ENCODE measurements at places on chromosomes 1 and 21. TPM values are rescaled to one million over a fixed set of nuclear protein-coding genes. Genes with fewer than 3 reads are reported as not detected.
A peak's percentile ranks its signal among the peaks of the same experiment; 100 is the strongest.

DNA sequence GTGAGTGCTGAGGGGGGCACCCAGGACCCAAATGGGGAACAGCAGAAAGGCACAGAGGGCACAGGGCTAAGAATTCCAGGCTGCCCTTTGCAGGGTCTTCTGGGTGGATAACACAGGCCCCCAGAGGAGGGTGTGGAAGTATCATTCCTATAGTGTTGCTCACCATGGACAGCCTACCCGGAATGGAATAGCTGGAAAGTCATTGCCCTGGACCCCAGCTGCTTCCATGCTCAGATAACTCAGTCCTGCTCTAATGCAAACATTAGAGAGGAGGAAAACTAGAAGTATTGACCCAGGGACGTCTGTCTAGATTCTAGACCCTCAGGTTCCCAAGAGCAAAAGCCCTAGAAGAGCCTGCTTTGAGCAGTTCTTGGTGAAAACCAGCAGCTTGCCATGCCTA lies 24.7 kb downstream of the SLC6A17 start:
- H3K4me1 ChIP-seq, result no peaks in the 10 kb centered on the region
- H3K36me3 ChIP-seq, result no peaks in the 10 kb centered on the region
- DNase-seq, result no peak

DNA sequence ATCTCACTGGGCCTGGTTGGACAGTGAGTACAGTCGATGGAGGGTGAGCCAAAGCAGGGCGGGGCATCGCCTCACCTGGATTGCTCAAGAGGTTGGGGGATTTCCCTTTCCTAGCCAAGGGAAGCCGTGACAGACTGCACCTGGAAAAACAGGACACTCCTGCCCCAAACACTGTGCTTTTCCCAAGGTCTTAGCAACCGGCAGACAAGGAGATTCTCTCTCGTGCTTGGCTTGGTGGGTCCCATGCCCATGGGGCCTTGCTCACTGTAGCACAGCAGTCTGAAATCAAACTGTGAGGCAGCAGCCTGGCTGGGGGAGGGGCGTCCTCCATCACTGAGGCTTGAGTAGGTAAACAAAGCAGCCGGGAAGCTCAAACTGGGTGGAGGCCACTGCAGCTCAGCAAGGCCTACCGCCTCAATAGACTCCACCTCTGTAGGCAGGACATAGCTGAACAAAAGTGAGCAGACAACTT lies 11.3 kb downstream of the C1orf105 start:
- peak overlapping the region; percentile 20 for H3K4me3 ChIP-seq
- no peaks in the 10 kb centered on the region for H3K27me3 ChIP-seq
- H3K4me1 ChIP-seq, result peaks cover 16% of the 10 kb centered on the region
- DNase-seq, result peak; percentile 71

Gene AMY2B
- 0.95 TPM for total RNA-seq

DNA sequence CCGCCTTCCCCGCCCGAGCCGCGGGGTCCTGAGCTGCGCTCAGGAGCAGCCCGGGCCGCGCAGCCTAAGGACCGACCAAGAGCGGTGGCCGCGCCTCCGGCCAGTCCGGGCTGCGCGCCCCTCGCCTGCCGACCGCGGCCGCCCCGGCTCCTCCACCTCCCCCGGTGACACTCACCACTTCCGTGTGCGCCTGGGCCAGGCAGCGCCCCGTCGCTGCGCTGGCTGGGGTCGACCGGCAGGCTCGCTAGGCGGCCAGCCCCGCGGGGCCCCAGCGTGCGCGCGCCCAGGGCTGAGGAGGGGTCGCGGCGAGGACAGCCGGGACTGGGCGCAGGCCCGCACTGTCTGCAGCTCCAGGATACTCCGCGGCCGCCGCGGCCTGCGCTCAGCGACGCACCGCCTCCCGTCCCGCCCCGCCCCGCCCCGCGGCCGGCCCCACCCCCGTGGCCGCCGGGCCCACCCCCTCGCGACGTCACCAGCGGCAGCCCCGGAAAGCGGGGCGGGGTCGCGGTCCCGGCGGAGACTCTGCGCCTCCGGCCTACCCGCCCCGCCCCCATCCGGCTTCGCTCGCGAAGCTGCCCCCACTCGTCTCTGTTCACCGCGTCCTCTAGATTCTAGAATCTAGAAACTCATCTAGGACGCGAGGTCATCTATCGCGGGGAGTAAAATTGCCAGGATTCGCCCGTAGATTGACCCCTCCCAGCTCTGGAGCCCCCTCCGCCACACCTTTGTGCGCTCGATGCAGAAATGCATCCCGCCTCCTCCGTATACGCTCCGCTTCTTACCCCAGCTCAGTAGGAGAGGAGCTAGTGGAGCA lies at the start of gene JAK1:
Gene JAK1 (minus strand): TSS at position 392 of the 814 bp plus-strand sequence. CDS start 80,285 bp downstream, outside the sequence.
- H3K27ac ChIP-seq, result peak within 1 kb of the TSS; percentile 73
- H3K4me3 ChIP-seq, result peak within 1 kb of the TSS; percentile 100
- peaks cover 19% of the 10 kb centered on the region for H3K4me1 ChIP-seq
- DNase-seq, result peak; percentile 44
- H3K27me3 ChIP-seq, result no peaks in the 10 kb centered on the region

Gene DCAF8
- 161 TPM for total RNA-seq

Gene GPR37L1
- total RNA-seq, result 0.33 TPM

Gene UAP1
- 39.8 TPM for total RNA-seq

- no peaks in the 10 kb centered on the region for H3K27me3 ChIP-seq
- no peak within 1 kb of the TSS for H3K27ac ChIP-seq
- H3K36me3 ChIP-seq, result no peaks in the 10 kb centered on the region
- no peak for DNase-seq
- H3K4me3 ChIP-seq, result no peak within 1 kb of the TSS
- H3K4me1 ChIP-seq, result no peaks in the 10 kb centered on the region
Observed at GRCh38 chr1:228149406-228150119, at the start of gene GJC2. Gene GJC2, plus strand, starts transcription at chr1:228149930. Its CDS starts 7,829 bp downstream, at chr1:228157759.

DNA sequence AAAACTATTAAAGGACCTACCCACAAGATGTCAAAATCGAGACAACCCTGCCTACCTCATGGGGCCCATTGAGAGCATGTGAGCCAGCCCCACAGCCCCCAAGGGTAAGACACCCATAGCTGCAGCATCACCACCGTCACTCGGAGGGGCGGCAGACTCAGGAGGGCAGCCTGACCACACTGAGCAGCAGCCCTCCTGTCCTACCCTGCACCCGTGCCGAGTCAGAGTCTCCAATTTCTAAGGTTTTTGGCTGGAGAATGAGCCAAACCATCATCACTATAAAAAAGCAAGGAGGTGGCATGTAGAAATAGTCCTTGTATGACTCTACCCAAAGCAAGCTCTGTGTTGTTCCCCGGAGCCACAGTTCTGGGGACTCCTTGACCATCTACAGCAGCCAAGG lies 94.7 kb downstream of the SSBP3 start:
- H3K27ac ChIP-seq, result no peak overlapping the region
- no peak overlapping the region for H3K4me3 ChIP-seq
- no peaks in the 10 kb centered on the region for H3K4me1 ChIP-seq
- no peak for DNase-seq
- no peaks in the 10 kb centered on the region for H3K36me3 ChIP-seq
- no peaks in the 10 kb centered on the region for H3K27me3 ChIP-seq

- no peaks in the 10 kb centered on the region for H3K36me3 ChIP-seq
- H3K4me1 ChIP-seq, result no peaks in the 10 kb centered on the region
- H3K27ac ChIP-seq, result no peak overlapping the region
- DNase-seq, result peak; percentile 47
- no peak overlapping the region for H3K4me3 ChIP-seq
- no peaks in the 10 kb centered on the region for H3K27me3 ChIP-seq
Observed at GRCh38 chr21:37128076-37128475, 55.0 kb downstream of the TTC3 start.

DNA sequence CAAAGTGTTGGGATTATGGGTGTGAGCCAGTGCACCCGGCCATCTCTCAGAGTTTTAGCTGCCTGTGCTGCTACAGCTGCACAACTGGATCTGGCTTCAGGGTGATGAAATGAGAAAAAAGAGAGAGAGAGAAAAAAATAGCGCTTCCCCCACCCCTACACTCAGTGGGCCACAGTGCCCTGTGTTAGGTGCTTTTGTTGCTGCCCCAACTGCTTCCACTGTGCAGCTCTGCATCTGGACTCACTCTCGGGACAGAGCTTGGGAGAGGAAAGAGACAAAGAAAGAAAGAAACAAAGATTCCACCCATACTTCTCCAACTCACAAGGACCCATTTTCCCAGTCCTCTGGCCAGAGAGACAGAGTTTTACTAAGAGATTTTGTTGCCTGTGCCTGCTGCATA lies 50.4 kb downstream of the INAVA start:
- no peak for DNase-seq
- H3K4me3 ChIP-seq, result no peak overlapping the region
- H3K27me3 ChIP-seq, result no peaks in the 10 kb centered on the region
- H3K27ac ChIP-seq, result no peak overlapping the region
- H3K36me3 ChIP-seq, result no peaks in the 10 kb centered on the region

DNA sequence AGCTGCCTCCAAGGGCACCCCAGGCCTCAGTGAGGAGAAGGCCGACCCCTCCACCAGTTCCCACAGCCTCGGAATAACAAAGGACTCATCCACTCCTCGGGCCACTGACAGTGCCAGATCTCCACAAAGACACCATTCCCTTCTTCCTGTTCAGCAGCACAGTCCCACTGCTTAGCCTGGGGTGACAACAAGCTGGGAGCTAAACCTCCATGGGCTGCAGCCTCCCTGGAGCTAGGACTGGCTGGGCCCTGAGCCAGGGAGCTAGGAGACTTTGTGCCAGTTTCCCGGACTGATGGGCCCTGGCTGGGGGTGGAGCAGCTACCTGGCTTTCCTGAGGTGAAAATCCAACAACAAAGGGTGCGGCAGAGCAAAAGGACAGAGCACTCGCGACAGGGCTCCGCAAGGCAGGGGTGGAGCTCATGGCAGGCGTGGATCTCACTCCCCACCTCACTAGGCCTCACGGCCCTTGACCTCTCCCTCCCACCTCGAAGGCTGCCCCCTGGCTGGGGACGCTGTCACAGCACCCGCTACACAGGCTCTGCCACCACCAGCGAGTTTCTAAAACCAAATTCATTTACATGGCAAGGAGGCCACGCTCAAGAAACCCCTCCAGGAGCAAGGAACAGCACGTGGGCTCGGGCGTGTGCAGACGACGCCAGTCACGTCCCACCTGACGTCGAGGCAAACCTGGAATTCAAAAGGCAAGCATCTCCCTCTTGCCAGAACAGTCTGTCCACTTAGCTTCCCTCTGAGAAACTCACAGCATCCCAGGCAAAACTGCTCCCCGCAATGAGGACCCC lies 13.8 kb downstream of the SLC35E2B start:
- no peak for DNase-seq
- no peaks in the 10 kb centered on the region for H3K27me3 ChIP-seq
- H3K4me3 ChIP-seq, result no peak overlapping the region
- H3K27ac ChIP-seq, result no peak overlapping the region

- H3K27me3 ChIP-seq, result no peaks in the 10 kb centered on the region
- DNase-seq, result no peak
- H3K36me3 ChIP-seq, result no peaks in the 10 kb centered on the region
Observed at GRCh38 chr1:222457084-222457483, 90.8 kb downstream of the HHIPL2 start.

DNA sequence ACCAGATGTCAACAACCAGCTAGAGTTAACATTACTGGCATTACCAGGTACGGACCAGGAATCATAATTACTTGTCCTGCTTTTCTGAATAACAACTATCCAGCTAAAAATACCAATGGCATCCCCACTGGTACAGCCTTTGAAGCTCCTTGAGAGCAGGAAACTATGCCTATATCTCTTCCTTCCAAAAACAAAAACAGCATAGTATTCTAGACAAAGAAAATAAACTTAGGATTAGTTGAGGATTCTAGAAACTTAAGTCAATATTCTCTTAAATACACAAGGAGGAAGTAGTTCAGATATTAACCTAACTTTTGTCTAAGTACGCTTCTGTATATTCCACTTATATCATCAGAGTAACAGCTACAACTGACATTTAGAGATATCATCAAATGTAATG lies 3.0 kb downstream of the FUBP1 start:
- no peak overlapping the region for H3K27ac ChIP-seq
- H3K27me3 ChIP-seq, result no peaks in the 10 kb centered on the region
- H3K36me3 ChIP-seq, result peaks cover 45% of the 10 kb centered on the region
- H3K4me3 ChIP-seq, result peak overlapping the region; percentile 80
- no peak for DNase-seq
- H3K4me1 ChIP-seq, result peaks cover 33% of the 10 kb centered on the region

Gene CHIT1
- total RNA-seq, result not detected
